Peyer's patch (tissue), 4 donors: ENCODE measurements at places on chromosomes 3 and 15.

- DNase-seq, result no peak
Measured at GRCh38 chr3:186097663-186098451, 11.0 kb downstream of the ETV5 start.

DNA sequence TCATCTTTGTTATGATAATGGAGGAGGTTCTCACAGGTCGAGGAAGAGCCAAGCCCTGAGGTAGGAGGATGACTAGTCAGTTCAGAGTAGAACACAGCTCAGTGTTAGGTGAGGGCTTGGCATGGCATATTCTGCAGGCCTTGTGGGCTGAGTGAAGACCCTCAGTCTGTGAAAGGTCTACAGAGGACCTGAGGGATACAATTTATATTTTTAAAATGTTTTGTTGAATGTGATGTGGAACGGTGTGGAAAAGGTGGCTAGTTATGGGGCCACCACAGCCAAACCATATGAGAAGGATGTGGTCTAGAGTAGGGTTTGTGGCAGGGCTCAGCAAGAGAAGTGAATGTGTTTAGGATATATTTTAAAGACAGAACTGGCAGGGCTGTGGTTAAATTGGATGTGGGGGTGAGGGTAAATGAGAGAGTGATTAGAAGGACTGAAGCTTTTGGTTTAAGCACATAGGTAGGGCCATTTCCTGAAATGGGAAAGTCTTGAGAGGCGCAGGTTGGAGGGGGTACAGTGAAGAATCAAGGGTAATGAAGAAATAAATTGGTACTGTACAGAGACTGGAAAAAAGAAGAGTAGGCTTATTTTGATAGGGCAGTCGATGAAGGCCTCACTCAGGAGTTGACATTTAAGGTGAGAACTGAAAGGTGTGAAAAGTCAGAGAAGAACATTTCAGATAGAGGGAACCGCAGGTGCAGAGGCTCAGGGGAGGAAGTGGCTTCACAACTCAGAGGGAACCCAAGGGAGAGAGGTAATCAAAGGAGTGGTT is 60.5 kb downstream of the SPTSSB start:
- DNase-seq, result peak; percentile 34

- no peak for DNase-seq
Measured at GRCh38 chr15:36748366-36749115, 169.1 kb downstream of the CDIN1 start.

GRCh38 chr3:86996261-86996955 is 5.5 kb upstream of the VGLL3 start:
- no peak for DNase-seq

DNA sequence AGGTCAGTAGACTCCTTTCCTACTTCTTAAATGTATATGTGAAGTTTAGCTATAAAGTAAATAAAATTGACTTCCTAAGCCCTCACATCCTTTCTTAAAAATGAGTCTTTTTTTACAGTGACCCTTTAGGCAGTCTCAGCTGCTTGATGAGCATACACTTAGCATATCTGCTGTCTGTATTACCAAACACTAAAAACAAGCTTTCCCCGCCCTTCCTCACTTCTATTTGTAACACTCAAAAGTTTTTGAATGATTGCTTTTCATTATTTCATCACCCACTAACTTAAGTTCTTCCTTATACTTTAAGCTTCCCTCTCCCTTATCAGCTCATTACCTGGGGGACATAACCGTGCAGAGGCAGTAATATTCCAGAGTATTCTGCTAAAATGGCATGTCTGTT is 89.4 kb downstream of the PLOD2 start:
- no peak for DNase-seq

GRCh38 chr15:34726406-34727100 is 28.2 kb downstream of the GJD2 start:
- no peak for DNase-seq

DNA sequence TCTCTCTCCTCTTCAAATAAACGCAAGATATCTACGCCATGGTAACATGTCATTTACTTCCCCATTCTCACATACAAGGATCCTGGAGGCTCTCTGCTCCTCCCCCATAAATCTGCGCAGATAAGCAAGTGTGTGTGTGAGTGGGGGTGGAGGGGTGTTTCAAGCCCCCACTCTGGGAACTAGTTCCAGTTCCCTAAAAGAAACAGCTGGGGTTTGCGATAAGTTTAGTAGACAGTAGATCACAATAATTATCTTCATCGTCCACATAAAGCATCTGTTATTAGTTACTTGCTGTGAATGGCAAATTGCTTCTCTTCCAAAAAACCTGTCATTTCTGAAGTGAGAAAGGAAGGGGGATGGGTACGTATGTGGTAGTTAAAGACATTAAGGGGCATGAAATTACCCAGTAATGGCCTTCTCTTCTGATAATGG is 79.8 kb downstream of the RBPMS2 start:
- DNase-seq, result peak; percentile 62

DNA sequence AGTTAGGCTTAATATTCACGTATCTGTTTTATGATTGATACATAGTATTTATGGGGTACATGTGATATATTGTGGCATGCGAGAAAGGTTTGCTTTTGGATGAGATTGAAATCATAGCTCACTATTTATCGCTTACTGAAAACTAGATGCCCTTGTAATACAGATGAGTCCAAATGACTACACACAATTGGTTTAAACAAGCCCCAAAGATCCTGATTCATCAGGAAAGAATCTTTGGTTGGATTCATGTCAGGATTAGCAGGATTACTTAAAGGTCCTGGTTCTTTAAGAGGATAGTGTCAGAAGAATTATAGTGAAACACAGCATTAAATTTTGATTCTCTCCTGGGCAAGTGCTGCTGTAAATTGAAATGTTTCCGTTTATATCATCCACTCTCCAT is 18.6 kb upstream of the AADAC start:
- DNase-seq, result no peak

GRCh38 chr3:31668242-31668641 is 135.5 kb downstream of the STT3B start:
- DNase-seq, result no peak

DNA sequence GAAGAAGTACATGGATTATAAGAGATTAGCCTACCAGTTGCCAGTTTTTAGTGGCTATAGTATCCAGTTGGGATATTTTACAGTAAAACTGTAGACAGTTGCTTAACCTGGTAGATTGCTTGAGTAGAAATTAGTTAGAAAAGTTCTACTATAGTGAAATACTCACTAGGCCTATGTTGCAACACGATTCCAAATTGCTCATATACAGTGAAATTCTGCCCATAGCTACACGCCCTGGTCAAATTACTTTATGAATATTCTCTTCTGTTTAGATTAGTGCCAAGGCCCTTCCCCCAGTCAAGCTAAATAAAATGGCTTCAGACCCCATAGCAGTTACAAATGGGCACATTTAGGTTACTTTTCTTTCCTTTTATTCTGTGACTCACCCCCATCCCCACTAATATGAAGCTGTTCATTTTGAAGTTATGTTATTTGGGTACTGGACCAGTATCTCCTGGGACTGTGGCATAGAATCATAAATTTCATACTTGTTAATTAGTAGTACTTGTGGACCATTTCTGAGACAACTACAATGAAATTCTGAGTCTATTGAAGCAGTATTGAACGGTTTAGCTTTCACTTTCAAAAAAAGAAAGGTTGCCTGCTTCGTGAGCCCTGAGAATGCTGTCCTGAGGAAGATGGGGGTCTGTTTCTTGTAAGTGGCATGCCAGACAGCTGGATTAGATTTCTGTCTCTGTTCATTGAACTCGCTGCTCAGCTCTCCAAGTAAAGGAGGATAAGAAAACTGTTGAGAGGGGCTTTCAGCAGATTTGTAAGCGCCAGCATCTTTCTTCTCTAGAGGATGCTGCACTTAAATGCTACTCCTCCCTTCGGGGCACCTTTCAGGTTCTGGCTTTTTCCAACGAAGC is 65.8 kb upstream of the CFAP20DC start:
- DNase-seq, result no peak

DNA sequence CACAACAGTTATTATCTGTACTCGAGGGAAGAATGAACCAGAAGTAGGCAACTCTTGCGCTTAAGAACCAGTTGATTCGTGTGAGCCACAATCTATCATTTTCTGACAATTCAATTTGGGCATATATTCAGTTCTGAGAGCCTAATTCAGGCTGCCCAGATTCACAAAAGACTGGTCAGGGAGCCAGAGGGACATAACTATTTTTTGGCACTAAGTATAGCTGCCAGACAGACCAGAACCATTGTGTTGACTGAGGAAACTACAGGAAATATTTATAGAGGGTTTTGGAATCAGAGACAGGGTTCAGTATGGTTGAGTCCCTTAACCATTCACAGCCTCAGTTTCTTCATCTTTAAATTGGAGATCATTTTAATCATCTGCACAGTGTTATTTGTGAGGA is 226.7 kb downstream of the TAFA4 start:
- no peak for DNase-seq

- DNase-seq, result no peak
Measured at GRCh38 chr3:187167777-187168176, 28.5 kb upstream of the RPL39L start.

- DNase-seq, result no peak
Measured at GRCh38 chr3:133487920-133488540, 85.5 kb upstream of the CDV3 start.

DNA sequence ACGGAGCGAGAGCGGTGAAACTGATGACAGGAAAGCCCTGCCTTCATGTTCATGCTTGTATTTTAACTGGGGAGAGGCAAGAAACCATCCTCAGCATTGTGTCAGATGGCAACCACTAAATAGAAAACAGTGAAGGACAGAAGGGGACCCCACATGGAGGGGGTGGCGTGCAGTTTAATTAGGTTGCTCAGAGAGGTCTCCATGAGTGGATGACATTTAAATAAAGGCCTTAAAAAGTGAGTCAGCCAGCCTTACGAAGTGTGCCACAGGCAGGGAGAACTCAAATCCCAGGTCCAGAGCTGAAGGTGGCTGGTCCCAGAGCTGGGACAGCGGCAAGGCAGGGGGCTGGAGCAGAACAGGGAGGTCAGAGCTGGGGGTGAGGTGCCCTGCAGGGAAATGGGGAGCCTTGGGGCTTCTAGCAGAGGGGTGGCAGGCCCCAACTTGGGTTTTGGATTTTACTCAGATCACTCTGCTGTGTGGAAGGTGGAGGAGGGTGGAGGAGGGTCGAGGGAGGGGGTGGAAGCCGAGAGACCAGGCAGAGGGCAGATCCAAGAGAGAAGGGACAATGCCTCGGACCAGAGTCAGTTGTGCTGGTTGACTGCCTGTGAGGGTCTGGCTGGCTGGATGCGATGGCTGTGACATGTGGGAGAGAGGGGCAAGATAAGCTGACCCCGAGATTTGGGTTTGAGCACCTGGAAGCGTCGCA is 73.7 kb downstream of the KLF13 start:
- DNase-seq, result no peak

- DNase-seq, result no peak
Measured at GRCh38 chr3:83625261-83625660, 1333.5 kb upstream of the CADM2 start.

GRCh38 chr3:71785532-71786216 is 726 bp upstream of the PROK2 start:
- DNase-seq, result no peak

- no peak for DNase-seq
Measured at GRCh38 chr15:77440378-77440999, 19.8 kb downstream of the HMG20A start.

GRCh38 chr15:69390575-69390974 is 23.6 kb upstream of the KIF23 start:
- no peak for DNase-seq

DNA sequence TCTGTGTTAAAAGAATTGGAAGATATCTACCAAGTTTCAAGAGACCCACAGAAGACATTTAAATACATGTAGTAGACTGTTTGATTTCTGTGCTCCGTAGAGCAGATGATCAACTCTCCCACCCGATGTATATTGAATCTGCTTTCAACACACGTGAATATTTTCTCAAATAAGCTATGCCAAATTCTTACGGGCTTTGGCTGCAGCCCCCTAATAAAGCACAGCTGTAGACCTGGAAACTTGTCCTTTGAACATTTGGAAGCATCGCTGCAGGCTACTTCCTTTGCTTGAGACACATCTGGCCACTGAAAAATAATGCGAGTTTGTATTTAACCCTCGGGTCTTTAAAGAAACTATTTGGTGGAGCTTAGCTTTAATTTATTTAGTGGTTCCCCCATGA is 98.3 kb upstream of the SELENOK start:
- DNase-seq, result no peak

DNA sequence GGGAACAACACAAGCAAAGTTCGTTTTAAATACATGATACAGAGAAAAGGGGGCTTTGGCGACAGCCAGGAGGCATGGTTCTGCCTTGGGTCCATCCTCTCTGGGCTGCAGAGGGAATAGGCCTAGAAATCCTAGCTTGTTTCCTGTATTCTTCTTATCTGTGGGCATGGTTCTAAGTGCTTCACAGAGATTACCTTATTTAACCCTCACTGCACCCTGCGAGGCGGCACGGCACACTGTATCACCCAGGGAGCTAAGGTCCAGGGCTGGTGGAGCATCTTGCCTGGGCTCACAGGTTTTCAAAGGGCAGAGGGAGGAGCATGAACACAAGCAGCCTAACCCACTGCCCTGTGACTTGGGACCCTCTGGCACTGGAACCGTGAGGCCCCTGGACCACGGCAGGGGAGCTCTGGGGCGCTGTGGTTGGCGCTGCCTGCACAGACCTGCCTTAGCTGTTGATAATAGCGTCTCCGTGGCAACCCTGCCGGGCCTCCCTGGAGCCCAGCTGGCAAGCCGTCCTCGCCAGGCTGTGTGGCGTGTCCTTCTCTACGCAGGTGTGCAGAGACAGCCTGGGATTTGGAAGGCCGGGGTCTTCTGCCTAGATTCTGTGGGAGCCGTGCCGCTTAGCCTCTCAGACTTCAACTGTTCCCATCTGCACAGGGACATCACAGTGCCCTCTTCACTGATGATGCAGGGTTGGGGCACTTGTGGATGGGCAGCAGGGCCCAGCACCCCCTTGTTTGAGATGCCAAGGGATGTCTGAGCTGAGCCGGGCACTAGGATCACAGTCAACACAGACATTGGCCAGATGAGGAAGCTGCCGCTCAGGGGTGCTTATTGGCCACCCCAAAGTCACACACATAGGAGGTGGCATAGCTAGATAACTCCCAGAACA is 154.6 kb upstream of the TLE3 start:
- no peak for DNase-seq

- no peak for DNase-seq
Measured at GRCh38 chr15:67559158-67559557, 16.7 kb downstream of the MAP2K5 start.

DNA sequence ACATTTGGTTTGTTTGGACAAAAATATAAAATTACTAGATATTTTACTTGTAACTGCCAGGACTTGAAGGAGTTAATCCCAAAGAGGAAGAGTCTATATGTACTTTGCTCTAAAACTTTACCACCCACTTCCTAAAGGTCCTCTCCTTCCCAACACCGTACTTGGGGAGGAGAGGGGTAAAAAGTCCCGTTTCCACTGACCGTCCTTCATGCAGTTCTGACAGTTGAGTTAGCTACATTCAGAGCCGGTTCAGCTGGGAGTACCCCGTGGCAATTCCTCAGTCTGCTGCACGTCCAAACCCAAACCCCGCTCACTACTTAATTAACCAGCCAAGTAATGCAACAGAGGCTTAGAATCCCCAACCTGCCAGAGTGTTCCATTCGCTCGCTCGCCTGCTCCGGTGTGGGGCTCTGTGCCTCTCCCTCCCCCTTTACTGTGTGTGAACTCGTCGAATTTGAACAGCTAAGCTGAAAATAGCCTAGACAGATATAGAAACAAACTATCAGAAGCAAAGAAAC is 519.7 kb downstream of the FOXP1 start:
- DNase-seq, result peak; percentile 62
